ENCODE measurements at places on chromosomes 1 and 21. TPM values are rescaled to one million over a fixed set of nuclear protein-coding genes. Genes with fewer than 3 reads are reported as not detected.

GRCh38 chr1:85278853-85279314, 2.5 kb upstream of the BCL10 start:
- no peak for DNase-seq

USH2A gene
- 0.39 TPM for total RNA-seq

- DNase-seq, result no peak
Observed at GRCh38 chr21:29904359-29905282, 35.2 kb downstream of the GRIK1 start.

- DNase-seq, result peak; percentile 28
Observed at GRCh38 chr1:96519851-96520578, 201.6 kb upstream of the PTBP2 start.

KCNJ15 gene
- total RNA-seq, result 1.9 TPM

ATP5IF1 gene
- 182 TPM for total RNA-seq

- DNase-seq, result peak; percentile 44
Observed at GRCh38 chr1:177780096-177780700, 189.7 kb downstream of the SEC16B start.

GRCh38 chr1:236343246-236343870, 50.7 kb upstream of the EDARADD start:
- no peak for DNase-seq

CNR2 gene
- total RNA-seq, result 0.10 TPM

DNA sequence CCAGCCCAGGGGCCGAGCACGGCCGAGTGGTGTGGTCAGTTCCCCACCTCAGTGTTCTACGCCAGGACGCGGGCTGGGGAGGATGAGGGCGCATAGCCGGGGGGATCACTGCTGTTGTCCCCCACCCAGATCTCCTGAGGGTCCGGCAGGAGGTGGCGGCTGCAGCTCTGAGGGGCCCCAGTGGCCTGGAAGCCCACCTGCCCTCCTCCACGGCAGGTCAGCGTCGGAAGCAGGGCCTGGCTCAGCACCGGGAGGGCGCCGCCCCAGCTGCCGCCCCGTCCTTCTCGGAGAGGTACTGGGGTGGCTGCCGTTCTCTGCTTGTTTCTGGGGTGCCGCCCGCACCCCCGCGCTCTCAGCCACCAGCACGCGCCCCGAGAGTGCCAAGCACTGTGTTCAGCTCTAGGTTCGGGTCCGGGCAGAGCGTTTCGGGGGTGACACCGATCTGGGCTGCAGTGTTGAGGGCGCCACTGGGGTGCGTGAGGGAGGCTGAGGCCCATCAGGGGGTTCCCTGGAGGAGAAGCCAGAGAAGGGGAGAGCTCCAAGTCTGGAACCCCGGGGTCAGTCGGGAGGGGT, 17.4 kb downstream of the SAMD11 start:
- DNase-seq, result no peak

PGLYRP3 gene
- not detected for total RNA-seq

DNA sequence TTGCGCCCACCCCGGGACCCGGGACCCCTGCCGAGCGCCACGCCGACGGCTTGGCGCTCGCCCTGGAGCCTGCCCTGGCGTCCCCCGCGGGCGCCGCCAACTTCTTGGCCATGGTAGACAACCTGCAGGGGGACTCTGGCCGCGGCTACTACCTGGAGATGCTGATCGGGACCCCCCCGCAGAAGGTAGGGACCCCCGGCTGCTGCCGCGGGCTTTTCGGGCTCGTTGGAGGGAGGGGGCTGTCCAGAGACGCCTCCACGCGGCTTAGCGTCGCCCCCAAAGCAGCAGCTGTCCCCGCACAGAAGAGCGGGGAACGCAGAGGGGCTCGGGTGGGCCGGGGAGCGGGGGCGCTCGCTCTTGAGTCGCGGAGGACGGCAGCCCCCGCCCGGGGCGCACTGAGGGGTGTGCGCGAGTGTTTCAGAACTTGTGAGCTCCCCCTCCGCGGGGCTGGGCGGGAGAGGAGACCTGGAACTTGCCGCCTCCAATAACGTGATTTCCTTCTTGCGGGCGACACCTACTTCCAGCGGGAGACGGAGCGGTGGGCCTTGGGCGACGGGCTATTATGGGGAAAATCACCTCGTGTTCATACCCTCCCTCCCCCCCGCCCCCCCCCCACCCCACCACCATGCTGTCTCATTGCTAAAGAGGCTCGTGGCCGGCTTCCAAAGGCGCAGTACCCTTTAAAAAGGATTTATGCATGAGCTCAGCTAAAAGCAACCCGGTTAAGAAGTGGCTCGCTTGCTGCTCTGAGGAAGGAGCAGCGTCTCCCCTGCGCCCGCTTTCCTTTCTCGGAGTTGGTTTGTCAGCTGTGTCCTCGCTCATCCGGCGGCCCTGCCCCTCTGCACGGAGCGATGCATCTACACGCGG, 664 bp downstream of the BACE2 start:
- DNase-seq, result no peak

FCRL2 gene
- total RNA-seq, result not detected

KIAA1614 gene
- total RNA-seq, result 9.8 TPM

- DNase-seq, result no peak
Observed at GRCh38 chr1:48030696-48031365, 33.6 kb upstream of the TRABD2B start.

DNA sequence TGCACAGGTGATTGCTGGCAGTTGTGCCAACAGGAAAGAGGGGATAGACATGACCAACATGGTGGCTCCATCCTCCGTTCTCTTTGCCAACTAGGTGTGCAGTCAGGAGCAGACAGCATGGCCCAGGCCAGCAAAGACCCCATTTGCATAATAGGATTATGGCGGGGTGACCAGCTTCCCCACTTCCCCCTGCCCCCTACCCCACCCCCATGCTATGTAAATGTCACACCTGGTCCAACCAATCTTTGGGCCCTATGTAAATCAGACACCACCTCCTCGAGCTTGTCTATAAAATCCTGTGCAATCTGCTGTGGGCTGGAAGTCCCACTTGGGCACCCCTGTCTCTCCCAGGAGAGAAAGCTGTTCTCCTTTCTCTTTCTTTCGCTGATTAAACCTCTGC, 146.0 kb downstream of the SLC30A10 start:
- DNase-seq, result no peak

- no peak for DNase-seq
Observed at GRCh38 chr1:181398544-181398943, 84.8 kb upstream of the CACNA1E start.

- peak; percentile 64 for DNase-seq
Observed at GRCh38 chr1:121519042-121519755, 334.4 kb downstream of the SRGAP2C start.

GRCh38 chr1:168664069-168664834, 64.8 kb downstream of the DPT start:
- no peak for DNase-seq

DNA sequence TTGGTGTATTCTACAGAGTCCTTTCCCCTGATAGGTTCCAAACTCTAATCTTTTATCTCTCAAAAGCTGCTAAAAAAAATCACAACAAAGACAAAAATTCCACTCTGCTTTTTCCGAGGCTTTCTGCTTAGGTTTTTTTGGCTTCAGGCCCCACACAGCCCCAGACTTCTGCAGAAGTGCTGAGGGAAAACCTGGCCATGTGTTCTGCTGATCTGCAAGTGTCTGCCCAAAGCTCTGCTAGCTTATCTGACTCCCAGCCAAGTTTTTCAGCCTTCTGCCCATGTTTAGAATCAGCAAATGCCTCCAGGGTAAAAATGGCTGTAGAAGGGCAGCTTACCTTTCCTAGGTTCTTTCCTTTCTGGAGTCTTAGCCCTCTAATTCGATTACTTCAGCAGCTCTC, 28.4 kb downstream of the DISP3 start:
- DNase-seq, result peak; percentile 83

GRCh38 chr1:238176441-238176840, 285.7 kb upstream of the ZP4 start:
- no peak for DNase-seq

GRCh38 chr1:22410928-22411495, 40.6 kb upstream of the ZBTB40 start:
- DNase-seq, result no peak

CASZ1 gene
- total RNA-seq, result 6.0 TPM

CD48 gene
- total RNA-seq, result 9.4 TPM

GRCh38 chr1:169546087-169546995, 39.9 kb downstream of the F5 start:
- DNase-seq, result peak; percentile 50

- DNase-seq, result no peak
Observed at GRCh38 chr1:47834326-47834725, 162.9 kb downstream of the TRABD2B start.

GRCh38 chr1:238061967-238062613, 171.4 kb upstream of the ZP4 start:
- DNase-seq, result no peak

IFI44 gene
- total RNA-seq, result 33.6 TPM

- DNase-seq, result peak; percentile 51
Observed at GRCh38 chr1:197269053-197269452, 1.0 kb downstream of the CRB1 start.
